ENCODE measurements at places on chromosomes 2 and 18. TPM values are rescaled to one million over a fixed set of nuclear protein-coding genes. Genes with fewer than 3 reads are reported as not detected.
A peak's percentile ranks its signal among the peaks of the same experiment; 100 is the strongest.

DNA sequence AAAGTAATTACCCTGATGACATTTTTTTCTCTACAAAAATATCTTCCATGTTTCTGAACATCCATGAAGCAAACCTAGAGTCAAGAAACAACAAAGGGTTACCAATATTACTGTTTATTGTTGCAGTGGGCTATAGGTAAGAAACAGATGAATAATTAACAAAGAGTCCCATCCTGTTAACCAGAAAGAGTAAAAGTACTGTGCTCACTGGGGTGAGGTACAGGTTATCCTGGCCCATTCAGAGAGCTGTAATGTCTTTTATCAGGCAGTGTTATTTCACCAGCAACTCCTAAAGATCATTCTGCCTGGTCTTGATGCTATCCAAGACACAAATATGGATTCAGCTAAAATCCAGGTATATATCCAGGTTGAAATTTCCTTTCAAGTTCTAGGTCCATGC is 754.9 kb downstream of the SATB2 start:
- DNase-seq, result no peak

The TMEM131 gene
- 29.9 TPM for total RNA-seq

DNA sequence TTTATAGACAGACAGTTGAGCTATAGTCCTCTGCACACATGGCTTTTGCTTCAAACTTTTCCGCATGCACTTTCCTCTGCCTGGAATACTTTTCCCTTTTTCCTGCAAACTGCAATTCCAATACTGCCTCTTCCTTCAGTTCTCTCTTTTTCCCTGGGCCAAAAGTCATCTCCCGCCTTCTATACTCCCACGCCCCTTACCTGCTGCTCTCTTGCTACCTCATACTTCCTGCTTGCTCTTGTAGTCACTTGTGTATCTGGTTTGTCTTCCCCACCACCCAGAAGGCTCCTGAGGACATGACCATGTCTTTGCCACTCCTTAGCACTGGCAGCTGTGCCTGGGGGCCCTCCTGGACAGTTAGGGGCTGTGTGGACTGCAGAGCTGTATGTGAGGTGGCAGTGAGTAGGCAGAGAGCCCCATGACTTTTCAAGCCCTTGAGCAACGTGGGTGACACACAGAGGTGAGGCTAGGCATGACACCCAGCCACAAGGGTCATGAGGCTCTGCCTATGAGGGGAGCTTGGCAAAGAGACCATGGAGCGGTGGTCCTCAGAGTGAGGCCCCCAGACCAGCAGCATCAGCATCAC is 23.2 kb downstream of the SPEG start:
- no peak for DNase-seq

- DNase-seq, result no peak
Observed at GRCh38 chr2:218863021-218863520, 3.5 kb downstream of the WNT6 start.

The SLC19A3 gene
- total RNA-seq, result 6.7 TPM

The RGPD3 gene
- total RNA-seq, result 4.1 TPM

DNA sequence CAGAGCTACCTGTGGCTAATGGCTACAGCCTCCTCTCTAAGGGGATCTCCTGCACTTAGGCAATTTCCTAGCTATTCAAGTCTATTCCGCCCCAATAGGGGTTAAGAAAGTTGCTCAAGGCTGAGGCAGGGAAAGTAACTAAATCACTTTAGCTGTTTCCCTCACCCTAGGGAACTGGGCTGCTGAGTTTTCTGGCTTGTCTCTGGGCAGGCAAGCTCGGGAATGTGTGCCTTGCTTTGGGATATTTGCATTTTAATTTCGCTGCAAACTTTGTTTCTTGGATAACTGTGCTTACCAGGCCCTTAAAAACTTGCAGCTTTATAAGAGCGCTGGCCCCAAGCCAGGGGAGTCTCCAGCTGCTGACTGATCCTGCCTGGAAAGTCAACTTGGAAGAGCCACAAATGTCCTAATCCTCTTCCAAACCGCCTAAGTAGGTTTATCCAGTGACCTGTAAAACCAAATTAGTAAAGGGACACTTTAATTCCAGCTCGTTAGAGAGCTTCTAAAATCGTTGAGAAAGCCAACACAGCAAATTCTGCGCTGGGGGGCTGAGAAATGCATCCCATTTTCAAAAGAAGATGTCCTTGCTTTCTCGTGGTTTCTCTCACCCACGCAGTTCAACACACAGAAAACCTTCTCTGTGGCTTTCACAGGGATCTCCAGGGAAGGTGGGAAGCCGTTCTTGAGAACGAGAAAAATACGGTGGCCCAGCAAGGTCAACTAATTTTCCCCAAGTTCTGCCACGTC is 59.5 kb upstream of the SP3 start:
- peak; percentile 92 for DNase-seq

DNA sequence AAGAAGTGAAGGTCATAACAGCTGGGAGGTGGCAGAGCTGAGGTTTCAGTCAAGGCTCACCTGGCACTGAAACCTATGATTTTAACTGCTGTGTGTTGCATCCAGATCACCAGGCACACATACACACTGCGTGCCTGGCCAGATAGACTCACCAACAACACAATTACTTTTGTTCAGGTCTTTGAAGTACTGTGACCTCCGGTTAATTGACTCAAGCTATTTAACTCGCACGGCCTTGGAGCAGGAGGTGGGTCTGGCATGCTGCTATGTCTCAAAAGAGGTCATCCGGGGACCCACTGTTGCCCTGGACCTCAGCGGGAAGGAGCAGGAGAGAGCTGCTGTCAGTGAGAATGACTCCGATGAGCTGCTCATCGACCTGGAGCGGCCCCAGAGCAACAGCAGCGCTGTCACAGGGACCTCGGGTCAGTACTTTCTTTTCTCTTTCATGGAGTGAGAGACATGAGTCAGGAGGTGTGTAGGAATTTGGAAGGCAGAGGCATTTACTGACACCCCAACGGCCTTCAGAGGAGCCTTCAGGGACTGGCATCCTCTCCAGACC is 104.1 kb downstream of the ESCO1 start:
- no peak for DNase-seq

The ALPI gene
- 2.9 TPM for total RNA-seq

Data from umbilical cord (tissue), 2 donors.